ENCODE measurements at places on chromosomes 2 and 18.

DNA sequence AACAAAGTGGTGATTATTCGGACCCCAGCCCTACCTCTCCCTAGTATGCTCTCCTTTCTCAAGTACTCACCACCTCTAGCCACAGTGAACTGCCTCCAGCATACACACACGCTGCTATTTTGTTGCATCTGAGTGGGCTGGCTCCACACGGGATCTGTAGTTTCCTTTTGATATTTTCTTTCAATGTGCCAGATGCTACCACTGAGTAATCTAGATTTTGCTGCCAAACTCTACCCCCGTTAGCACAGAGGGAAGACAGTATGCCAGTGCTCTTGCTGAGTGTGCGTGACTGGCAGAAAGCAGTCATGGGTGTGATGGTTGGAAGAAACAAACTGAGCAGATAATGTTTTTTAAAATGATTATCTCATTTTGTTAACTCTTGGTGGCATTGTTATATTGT lies 11.6 kb downstream of the CFLAR start:
- no peak for DNase-seq

- DNase-seq: peak; percentile 40
Observed at GRCh38 chr2:218857371-218858137, 2.1 kb upstream of the WNT6 start.

DNA sequence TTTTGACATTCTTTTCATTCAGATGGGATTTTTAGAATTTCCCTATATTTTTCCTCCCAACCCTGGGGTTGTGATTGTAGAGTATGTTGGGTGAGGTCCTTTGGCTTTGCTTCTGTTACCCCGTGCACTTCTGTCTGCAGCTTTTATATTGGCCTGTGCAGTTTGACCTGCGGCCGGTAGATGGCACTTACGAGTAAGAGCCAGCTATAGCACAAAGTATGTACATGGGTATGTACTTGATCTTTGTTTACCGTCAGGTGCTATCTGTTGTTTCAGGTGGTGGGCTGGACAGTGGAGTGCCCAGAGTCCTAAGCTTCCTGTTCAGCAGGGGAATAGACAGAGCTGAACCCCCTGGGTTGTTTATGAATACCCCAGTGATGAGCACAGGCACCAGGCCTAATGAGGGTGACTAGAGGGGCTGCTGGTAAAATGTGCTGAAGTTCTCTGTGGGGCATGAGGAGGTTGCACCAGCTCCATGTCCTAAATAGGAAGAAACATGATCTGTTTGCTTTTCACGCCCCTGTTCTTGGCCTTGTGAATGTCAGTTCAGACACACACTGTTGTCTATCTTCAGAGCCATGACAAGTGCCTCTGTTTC lies 58.9 kb upstream of the THUMPD2 start:
- peak; percentile 37 for DNase-seq

GRCh38 chr18:45628979-45629958 lies 14.0 kb downstream of the SLC14A2 start:
- no peak for DNase-seq

DNA sequence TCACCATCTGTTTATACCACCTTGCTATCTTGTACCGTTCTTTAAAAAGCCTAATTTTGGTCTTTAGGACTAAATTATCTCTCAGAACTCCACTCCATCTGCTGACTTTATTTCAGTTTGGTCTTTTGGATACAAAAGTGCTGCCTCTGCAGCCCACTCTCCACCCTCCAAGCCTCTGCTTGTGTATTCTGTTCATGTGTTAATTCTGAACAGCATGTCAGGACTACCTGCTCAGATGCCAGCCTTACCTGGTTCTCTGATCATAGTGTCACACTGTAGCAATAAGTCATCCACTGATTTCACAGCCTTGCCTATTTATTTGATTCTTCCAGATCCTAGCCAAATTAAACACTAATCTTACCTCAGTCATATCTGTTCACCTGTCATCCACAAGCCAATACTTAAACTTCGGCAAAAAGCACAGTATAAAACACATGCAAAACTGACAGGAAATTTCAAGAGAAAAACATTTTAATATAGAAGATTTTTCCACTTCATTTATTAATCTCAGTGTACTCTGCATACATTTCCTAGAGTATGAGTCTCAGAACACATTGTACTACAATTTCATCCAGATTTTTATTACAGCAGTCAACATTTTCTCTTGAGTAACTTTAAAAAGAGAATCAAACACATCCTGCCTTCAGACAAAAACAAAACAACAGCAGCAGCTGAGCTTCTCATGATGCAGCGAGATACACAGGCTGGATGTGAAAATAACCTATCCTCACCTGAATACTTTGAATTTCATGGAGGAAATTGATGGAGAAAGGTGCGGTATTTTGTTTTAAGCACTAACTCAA lies 64.9 kb downstream of the PPP1R1C start:
- DNase-seq: no peak

- DNase-seq: no peak
Observed at GRCh38 chr2:74244286-74244685, 45.9 kb downstream of the MTHFD2 start.

DNA sequence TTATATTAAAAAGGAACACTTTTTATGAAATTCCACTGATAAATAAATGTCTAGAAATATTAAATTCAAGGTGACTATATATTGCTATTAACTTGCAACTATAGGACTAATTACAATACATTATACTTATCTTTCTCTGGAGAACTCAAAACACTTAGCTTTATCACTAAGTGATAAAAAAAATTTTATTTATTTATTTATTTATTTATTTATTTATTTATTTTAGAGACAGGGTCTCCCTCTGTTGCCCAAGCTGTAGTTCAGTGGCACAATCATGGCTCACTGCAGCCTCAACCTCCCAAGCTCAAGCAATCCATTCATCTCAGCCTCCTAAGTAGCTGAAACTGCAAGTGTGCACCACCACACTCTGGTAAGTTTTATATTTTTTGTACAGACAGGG lies 451.1 kb downstream of the DSC3 start:
- DNase-seq: no peak

DNA sequence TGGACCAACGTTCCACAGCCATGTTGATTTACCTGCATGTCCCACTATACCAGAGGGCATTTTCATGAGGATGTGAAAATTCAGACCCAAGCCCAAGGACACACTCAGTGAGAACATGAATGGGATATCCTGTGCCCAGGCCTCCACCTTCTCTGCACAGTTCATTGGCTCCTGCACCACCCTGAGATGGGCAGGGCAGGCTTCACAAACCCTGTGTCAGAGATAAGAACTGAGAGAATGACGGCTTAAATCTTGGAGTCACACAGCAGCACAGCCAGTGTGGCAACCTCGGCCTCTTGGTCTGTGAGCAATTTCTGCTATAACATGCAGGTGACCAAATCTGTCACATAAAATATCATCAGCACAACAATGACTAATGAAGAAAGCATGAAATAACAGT lies 71.9 kb downstream of the UXS1 start:
- no peak for DNase-seq

DNA sequence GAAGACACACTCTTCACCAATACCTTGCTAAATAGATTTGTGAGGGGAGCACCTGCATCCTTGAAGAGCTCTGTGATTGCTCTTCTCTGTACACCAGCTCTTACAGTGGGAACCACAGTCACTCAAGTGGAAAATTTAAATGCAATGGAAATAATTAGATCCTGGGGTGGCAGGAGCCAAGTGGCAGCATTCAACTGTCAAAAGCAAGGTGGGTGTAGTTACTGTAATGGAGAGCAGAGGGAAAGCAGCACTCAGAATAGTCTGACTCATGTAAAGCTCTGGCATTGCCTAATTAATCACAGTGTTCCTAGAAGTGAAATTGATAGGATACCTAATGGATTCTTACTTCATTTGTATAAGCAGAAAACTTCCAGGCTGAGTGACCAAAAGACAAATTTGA lies 245.8 kb downstream of the KCNE4 start:
- no peak for DNase-seq

GRCh38 chr2:234954551-234954992 lies 2.8 kb downstream of the SH3BP4 start:
- peak; percentile 49 for DNase-seq

GRCh38 chr2:54708584-54709335 lies 14.7 kb upstream of the EML6 start:
- peak; percentile 61 for DNase-seq

GRCh38 chr2:178807227-178808008 lies at the start of gene TTN:
TTN (minus strand) TSS chr2:178807423; CDS start chr2:178804642, 2,781 bp downstream.
- no peak for DNase-seq

GRCh38 chr2:127574656-127575055 lies 39.2 kb downstream of the MYO7B start:
- DNase-seq: no peak

- DNase-seq: no peak
Observed at GRCh38 chr2:68936427-68936826, 16.3 kb downstream of the GKN2 start.

- DNase-seq: no peak
Observed at GRCh38 chr2:237448171-237448570, 34.2 kb upstream of the COL6A3 start.

GRCh38 chr2:31414601-31415241 lies at the start of gene XDH:
XDH (minus strand) TSS chr2:31414742; CDS start chr2:31414666, 76 bp downstream.
- no peak for DNase-seq

DNA sequence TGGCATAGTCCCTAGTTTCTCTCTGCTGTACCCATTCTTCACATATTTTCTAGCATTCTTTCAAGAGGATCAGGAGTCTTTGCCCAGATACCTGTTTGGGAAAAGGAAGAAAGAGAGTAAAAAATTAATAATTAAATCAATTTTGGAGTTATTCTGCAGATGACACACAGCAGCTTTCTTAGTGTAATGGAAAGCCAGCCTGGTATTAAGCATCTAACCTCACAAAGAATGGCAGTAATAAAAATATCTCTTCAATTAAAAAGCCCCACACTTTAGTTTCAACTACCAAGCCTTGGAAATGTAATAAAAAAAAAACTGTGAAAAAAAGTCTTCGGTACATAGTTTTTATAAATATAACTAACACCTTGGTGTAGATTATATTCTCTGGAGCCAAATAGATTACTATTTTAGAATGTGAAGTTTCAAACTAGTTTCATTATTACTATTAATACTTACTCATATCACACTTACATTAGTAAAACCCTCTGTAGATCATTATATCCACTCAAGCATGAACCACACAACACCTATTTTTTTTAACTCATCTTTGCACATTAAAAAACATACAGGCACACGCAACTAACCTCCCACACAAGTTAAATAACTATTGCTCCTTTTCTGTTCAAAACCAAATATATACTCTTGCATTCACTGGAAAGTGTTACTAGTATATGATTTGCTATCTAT lies 90.9 kb downstream of the GPD2 start:
- no peak for DNase-seq

DNA sequence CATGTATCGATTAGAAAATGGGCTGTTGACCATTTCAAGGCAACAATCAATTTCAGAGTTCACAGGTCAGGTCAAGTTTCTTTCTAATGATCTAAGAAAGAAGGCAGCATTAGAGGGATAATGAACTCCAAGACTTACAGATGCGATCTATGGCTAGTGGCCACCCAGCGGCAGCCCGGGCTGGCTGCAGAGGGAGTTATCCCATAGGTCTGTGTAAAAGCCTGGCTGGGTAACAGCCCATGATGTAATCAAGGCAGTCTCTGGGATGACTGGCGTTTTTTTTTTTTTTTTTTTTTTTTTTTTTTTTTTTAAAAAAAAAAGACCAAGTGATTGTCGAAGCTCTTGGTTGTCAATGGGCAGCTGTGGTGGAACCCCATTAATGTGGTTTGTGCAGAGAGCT lies 171.1 kb upstream of the SKOR2 start:
- no peak for DNase-seq

DNA sequence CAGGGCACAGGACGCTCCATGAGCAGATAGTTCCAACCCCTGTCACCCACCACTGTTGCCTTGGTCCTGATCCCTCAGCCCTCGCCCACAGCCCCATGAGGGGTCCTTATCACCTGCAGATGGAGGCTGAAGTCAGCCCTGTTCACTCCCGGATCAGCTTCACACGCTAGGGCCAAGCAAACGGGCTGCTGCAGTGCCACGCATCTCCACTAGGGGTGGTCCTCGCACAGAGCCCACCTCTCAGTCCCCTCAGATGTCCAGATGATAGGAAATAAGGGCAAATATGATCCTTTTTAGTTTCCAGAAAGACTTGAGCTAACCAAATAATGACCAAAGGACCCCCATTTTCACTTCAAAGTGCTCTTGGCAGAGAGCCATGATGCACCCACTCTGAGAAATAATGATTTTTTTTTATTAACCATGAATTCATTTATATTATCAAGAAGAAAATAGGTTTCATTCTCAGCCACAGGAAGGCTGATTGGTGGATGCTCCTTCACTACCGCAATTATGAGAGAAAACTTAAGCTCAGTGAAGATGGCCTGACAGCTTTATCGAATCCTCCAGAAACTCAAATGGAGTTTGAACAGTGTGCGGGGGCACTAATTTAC lies 71.9 kb upstream of the KLHL29 start:
- DNase-seq: peak; percentile 81

DNA sequence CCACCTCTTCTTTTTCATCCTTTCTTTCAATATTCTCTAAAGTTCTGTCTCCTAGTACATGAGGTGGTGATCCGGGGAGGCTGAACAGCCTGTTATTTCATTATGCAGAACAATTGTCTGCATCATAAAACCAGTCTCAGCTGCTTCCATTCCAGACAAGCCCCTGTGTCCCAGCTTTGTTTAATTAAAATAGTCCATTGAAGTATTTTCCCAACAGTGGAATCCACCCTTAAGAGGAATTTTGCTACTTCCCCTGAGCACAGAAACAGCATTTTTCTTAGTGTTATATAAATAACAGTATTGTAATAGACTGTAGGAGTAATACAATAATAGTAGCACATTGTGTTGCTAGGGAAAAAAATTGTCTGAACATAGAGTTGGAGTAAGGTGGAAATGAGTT lies 395.4 kb upstream of the TCF4 start:
- DNase-seq: no peak

DNA sequence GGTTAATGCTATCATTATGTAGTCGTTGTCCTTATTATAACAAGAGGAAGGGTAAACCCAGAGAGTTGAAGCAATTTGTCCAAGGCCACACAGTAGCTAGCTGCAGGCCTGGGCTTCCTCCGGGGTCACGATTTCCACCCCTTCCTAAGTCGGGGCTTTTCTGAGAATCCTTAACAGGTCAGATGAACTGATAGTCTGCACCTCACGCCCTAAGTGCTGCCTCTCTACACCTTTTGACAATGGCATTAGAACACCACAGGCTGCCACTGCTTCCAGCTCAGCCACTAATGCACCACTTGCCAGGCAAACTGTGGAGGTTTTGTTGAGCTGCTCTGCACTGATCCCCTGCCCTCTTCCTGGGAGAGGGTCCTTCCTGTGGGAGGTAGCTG lies 37.7 kb downstream of the FOSL2 start:
- no peak for DNase-seq

DNA sequence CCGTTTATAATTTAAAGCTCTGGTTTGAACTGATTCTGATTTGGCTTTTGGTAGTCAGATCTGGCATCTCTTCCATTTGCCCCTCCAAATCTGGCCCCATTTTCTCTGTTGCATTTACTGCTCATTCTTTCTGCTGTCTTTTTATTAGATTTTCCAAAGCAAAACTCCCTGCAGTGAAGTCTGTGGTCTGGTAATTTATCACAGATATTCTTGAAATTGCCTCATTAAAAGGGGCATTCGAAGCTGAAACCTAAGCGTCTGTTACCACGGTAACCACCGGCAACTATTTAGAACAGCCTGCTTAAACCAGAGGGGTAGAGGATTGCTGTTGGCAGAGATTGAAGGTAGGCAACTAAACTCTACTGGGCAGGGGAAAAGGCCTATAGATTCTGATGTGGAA lies 111.5 kb upstream of the UPP2 start:
- no peak for DNase-seq

- no peak for DNase-seq
Observed at GRCh38 chr2:52117299-52117698, 1085.4 kb upstream of the NRXN1 start.
